ENCODE measurements at places on chromosomes 11 and 22.

- no peak for DNase-seq
These were observed 18.9 kb downstream of the TRMU start for GRCh38 chr22:46354176-46354992.

DNA sequence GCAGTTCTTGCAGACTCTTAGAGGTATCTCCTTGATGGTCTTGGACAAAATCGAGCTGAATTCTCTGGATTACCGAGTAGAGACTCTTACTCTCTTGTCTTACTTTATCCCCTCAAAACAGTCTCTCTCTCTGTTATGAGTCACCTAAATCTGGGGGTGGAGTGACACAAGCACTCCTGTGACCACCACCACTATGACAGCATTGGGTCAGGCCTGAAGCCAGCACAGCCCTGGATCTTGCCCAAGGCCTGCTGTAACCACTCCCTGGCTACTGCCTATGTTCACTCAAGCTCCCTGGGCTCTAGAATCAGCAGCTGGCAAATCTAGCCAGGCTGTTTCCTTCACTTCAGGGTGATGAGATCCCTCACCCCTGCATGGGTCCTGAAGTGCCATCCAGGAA lies 662.5 kb downstream of the LUZP2 start:
- peak; percentile 35 for DNase-seq

DNA sequence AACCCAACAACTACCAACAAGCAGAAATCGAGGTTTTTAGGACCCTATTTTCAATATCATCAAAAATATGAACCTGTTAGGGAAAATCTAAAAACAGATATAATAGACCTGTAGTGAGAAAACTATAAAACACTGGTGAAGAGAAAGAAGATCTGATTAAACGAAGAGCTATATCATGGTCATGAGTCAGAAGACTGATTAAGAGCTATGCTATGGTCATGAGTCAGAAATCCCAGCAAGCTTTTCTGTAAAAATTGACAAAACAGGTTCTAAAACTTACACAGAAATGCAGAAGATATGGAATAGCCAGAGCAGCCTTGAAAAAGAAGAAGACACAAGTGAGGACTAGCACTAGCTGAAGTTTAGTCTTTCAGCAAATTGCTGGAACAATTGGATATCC lies 345.0 kb downstream of the TBC1D22A start:
- DNase-seq: no peak

DNA sequence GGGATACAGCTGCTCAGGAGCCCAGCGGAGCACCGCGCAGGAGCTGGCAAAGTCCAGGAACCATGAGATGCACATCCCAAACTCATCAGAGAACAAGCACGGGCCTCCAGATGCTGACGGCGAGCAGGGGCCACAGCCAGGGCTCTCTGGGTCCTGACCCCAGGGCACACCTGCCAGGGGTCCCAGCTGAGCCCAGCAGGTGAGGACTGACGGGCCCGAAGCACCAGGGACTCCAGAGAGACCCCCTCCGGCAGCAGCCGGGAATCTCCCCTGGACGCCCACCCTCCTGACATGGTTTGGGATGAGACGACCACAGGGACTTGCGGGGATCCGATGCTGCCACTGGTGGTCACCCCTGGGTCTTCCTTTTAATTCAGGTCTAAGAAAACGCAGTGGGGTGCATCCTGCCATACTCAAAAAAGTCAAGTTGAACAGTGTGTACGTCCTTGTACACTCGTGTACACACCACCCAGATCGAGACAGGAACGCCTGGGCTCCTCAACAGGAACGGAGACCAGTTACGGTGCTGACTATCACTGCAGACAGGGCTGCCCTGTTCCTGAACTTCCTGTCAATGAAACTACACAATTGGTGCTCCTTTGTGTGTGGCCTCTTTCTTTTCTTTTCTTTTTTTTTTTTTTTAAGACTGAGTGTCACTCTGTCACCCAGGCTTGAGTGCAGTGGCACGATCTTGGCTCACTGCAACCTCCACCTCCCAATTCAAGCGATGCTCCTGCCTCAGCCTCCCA lies 21.9 kb downstream of the TTLL8 start:
- no peak for DNase-seq

GRCh38 chr11:78689585-78690153 lies 115.0 kb upstream of the NARS2 start:
- no peak for DNase-seq

- DNase-seq: no peak
These were observed 125.3 kb downstream of the MORC2 start for GRCh38 chr22:30843245-30843644.

DNA sequence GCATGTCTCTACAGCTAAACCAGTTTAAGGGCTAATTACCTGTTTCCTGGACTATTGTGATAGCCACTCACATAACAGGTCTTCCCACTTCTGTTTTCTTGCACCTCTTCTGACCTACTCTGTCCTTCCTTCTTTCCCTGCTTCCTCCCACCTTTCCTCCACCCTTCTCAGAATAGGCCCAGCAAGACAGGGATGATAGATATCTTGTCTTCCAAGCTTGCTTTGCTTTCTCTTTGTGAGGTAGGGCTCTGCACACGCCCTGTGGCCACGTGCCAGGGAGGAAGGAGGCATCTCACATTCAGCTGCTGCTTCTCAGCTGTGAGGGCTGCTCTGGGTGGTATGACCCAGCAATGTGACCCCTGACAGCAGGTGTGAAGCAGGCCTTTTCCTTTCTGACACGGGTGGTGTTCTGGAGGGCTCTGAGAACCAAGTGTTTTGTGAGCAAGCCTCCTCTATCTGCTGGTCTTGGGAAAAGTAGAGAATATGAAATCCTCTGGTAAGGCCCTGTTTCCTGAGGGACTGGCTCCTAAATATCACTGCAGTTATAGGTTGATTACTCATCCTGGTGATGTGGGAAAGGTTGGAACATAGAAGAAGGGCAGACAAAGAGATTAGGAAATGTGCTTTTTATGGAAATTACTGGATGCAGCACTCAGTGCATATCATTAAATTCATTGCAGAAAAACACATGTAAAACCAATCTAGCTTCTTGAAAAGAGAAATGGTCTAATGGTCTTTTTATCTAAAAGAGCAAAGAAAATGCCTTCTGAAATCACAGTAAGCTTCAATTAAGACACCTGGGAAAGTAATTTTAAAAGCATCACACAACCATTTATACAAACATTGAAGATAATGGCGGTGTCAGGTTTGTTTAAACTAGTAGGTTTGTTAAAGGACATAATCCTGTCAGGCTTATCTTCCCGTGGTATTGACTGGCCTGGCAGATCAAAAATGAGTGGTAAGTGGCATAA lies 8.5 kb downstream of the AMOTL1 start:
- DNase-seq: no peak

DNA sequence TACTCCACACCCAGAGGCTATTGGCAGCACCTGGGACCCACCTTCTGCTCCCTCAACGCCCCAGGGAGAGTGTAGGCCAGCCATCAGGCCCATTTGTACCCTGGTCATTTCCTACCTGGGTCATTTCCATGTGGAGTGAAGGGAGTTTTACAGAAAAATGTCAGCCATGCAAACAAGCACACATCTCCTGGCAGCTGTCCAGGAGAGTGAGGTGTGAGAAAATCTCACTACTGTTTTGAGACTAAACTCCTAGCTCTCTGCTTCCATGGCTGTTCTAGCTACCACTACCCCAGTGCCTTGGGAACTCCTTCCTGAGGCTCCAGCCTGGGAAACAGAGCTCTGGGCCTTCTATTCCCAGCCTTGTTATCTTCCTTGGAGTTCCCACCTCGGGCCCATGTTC lies 2.8 kb upstream of the TMPRSS13 start:
- DNase-seq: no peak

- DNase-seq: peak; percentile 16
These were observed 71.8 kb upstream of the PITPNB start for GRCh38 chr22:27990879-27991278.

DNA sequence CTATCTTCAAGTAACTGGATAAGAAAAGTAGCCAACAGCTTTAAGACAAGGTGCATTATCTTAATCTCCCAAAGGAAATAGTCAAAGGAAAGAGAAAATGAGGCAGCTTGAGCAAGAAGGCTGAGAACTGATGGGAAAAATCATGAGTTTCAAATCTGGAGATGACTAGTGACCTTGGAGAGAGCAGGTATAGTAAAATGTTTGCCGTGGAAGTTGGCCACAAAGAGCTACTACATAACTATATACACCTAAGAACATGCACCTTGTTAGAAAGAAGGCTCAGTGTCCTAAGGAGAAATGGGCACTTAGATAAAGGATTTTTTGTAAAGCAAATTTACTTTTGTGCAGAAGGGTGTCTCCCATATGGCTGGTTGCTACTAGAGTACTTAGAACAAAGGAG lies 80.8 kb upstream of the FSHB start:
- DNase-seq: no peak

- no peak for DNase-seq
These were observed 6.6 kb upstream of the FLI1 start for GRCh38 chr11:128687321-128687720.

DNA sequence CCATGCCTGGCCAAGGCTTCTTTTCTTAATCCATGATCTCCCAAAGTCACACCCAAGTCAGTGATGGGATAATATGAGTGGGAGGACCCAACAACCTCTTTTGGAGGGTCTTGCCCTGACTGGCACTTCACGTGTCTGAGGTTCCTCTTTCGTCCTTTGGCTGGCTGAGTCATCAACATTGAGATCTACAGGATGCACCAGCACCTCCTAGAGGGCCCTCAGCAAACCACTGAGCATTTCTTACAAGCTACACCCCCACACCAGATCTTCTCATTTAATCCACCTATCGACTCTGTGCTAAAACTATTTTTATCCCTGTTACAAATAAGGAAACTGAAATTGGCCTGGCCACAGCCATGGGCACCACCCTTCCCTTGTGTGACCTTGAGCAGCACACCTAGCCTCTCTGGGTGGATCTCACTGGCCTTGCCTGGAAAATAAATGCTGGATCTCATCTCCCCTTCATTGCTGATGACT lies 63.4 kb downstream of the FLI1 start:
- DNase-seq: peak; percentile 61

DNA sequence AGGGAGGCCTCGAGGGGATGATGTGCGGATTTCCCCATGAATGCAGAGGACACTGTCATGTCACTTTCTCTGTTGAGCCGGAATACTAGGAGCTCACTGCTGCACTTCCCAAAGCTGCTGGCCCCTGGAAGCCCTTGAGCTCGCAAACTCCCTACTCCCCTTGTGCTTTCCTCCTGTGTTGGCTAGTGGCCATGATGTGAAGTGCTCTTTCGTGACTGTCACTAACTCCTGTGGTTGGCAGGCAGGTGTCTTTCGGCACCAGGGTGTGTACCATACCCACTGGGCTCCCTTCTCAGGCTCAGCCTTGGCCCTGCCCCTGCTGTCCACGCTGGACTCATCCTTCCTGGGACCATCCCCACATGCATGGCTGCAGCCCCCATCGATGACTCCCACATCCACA lies 86.2 kb downstream of the BTBD10 start:
- no peak for DNase-seq

GRCh38 chr22:37186228-37186996 lies 1.6 kb downstream of the C1QTNF6 start:
- peak; percentile 23 for DNase-seq

- DNase-seq: no peak
These were observed 372.8 kb upstream of the CCDC179 start for GRCh38 chr11:23233075-23233474.

- no peak for DNase-seq
These were observed 266.1 kb upstream of the PITPNB start for GRCh38 chr22:28185130-28185529.

- no peak for DNase-seq
These were observed 7.8 kb downstream of the KCNA4 start for GRCh38 chr11:30009060-30009459.

GRCh38 chr11:12777208-12777874 lies 103.1 kb downstream of the TEAD1 start:
- no peak for DNase-seq

DNA sequence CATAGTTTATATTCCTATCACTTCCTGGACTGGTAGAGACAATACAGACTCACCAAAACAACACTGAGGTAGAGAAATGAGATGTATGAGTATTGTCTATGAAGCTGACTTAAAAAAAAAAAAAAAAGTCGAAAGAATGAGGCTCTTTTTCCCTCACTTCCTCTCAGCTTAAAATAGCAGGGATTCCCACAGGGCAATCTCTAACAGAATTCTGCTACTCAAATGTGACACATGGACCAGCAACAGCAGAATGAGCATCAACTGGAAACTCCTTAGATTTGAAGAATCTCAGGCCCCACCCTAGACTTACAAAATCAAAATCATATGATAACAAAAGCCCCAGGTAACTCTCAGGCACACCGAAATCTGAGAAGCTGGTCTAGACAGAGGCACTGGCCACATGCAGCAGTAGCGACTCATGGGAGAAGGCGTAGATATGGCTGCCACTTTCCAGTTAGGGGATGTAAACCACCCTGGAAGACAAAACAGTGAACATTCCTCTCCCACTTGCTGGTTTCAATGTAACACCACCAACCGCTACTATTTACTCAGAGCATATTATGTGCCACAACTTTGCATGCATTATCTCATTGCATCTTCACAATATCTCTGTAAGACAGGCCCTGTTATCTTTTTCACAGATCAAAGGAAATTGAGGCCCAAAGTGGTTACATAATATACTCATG lies 128.0 kb downstream of the RBFOX2 start:
- DNase-seq: no peak

GRCh38 chr22:44336962-44337677 lies 24.4 kb upstream of the SHISAL1 start:
- DNase-seq: no peak

DNA sequence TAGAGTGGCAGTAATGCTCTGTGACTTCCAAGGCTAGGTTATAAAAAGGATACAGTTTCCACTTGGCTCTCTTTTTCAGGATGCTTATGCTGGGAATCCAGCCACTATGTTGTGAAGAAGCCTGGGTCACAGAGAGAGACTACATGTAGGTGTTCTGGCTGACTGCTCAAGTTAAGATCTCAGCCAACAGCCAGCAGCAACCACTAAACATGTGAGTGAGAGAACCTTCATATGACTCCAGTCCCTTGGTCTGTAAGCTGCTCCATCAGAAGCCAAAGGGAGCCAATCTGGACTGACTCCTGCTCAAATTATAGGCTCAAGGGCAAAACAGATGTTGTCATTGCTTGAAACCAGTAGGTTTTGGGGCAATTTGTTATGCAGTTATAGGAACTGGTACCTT lies 162.7 kb downstream of the MAML2 start:
- DNase-seq: no peak

- no peak for DNase-seq
These were observed 67.4 kb upstream of the DBX1 start for GRCh38 chr11:20227631-20228030.

- DNase-seq: no peak
These were observed 29.0 kb upstream of the LDLRAD3 start for GRCh38 chr11:35914816-35915215.

- no peak for DNase-seq
These were observed 10.7 kb upstream of the ST14 start for GRCh38 chr11:130148796-130149326.

DNA sequence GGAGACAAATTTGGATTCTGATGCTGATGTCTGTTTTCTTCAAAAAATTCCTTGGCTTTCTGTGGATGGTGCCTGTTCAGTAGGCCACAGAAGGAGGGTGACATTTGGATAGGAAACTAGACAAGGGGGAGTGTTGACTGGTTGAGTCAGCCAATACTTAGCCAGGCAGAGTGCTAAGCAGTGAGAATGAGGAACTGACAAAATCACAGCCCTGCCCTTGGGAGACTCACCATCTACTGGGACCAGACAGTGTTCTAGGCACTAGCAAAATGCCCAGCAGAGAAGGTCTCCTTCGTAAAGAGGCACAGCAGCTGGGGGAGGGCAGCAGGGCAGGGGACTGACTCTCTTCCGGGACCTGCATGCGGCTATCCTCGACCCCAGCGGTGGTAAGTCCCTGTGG lies 190.2 kb downstream of the DSCAML1 start:
- DNase-seq: no peak

GRCh38 chr22:25485626-25486545 lies 78.6 kb upstream of the GRK3 start:
- DNase-seq: no peak
